ENCODE measurements at places on chromosomes 4 and X.

DNA sequence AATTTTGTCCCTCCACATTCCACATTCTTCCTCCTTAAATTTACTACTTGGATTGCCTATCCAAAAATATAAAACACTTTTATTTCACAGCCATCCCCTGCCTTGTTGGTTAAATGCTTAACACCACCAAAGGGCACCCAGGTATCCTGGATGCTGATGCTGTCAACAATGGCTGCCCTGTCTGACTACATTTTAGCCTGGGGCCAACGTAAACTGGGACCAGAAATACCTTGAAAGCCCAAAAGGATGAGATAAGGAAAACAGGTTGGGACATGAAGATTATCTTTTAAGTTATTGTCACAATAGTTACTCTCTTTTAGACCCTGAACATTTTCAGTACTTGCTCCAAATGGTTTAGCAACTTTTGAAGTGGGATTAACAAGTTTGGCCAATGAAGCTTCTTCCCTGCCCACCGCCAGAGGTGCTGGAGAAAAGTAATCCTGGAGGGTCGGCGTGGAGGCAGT, 775 bp upstream of the YIPF6 start:
- DNase-seq, result peak; percentile 3

GRCh38 chrX:38332505-38332904, 5.2 kb upstream of the RPGR start:
- DNase-seq, result no peak

- no peak for DNase-seq
Measured at GRCh38 chrX:13681595-13681994, 7.3 kb upstream of the RAB9A start.

DNA sequence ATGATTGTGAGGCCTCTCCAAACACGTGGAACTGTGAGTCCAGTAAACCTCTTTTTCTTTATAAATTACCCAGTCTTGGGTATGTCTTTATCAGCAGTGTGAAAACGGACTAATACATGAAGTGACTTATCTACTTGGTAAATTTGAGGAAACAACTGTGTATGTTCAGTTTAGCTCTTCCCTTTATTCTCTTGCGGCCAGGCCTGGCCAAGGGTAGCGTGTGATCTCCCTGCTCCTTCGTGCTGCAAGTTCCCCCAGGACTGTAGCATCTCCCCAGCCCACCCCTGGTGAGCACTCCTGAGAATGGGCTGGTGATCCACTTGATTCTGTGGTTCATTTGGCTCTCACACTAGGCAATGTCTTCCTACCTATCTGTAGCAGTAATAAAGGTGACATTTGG, 53.2 kb upstream of the CHRNA9 start:
- no peak for DNase-seq

- DNase-seq, result no peak
Measured at GRCh38 chr4:98803251-98803650, 125.7 kb downstream of the EIF4E start.

DNA sequence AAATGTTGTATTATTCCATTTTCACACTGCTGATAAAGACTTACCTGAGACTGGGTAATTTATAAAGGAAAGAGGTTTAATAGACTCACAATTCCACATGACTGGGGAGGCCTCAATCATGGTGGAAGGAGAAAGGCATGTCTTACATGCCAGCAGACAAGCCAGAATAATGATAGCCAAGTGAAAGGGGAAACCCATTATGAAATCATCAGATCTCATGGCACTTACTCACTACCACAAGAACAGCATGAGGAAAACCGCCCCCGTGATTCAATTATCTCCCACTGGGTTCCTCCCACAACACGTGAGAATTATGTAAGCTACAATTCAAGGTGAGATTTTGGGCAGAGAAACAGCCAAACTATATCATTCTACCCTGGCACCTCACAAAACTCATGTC, 2535.1 kb downstream of the ARAP2 start:
- no peak for DNase-seq
